ENCODE measurements at places on chromosomes 4 and X. TPM values are rescaled to one million over a fixed set of nuclear protein-coding genes. Genes with fewer than 3 reads are reported as not detected.

GRCh38 chr4:144648042-144648441 is 2.1 kb downstream of the HHIP start:
- peak; percentile 34 for DNase-seq

DNA sequence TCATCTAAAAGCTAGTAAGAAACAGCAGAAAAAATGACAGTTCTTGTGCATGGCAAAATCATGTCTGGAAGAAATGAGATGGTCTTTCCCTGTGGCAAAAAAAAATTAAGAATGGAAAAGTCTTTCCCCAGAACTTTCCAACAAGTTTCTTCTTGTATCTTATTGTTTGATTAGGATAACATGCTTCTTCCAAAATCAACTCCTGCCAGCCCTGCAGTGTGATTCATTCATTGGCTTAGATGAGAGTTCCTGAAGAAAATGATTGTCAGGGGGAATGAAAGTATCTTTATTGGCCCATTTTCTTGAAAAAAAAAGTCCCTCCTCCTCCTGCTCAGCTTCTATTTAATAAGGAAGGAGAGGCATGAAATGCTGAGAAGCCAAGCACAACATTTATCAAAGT is 407.7 kb downstream of the ARAP2 start:
- no peak for DNase-seq

- no peak for DNase-seq
Measured at GRCh38 chr4:40557736-40558135, 71.9 kb downstream of the RBM47 start.

- no peak for DNase-seq
Measured at GRCh38 chr4:122617597-122618593, 3.0 kb downstream of the IL21 start.

DNA sequence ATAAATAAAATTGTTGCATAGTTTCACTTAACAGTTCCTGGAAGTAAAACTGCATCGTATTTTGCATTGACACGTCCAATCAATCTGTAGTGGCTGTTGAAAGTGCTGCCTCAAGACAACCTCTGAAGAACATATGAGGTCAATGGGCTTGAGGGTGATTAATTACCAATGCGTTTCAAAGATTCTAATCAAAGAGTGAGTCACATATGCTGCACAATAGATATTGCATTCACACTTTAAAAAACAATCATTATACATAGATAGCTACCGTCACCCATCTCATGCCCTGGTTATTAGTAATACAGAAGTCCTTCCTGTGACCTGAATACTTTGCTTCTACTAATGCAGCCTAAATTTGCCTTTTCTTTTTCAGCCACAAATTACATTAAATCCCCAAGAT is 743.3 kb upstream of the SLIT2 start:
- no peak for DNase-seq

DNA sequence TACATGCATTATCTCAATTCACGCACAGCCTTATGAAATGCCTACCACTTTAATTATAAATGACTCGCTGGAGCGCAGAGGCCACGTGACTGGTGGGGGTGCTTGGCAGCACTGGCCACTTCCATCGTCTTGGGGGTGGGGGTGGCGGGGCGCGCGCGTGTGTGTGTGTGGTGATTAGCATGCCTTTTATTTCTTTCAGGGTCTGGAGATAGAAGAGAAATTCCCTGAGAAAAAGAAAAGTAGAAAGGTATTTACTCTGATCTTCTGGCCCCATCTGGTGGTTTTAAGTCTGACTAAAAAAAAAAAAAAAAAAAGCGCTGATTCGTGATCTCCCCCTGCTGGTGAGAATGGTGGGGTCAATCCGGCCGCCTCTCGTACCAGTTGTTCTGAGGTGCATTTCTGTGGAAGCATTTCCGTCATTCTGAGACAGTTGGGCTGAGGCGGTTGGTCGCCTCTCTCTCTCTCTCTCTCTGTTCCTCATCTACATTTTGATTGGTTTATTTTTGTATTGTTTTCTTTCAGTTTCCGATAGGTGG is at the start of gene CCNB3:
Gene CCNB3 (plus strand): TSS at position 402 of the 536 bp plus-strand sequence. CDS start 80,399 bp downstream, outside the sequence.
- DNase-seq = peak; percentile 71

DNA sequence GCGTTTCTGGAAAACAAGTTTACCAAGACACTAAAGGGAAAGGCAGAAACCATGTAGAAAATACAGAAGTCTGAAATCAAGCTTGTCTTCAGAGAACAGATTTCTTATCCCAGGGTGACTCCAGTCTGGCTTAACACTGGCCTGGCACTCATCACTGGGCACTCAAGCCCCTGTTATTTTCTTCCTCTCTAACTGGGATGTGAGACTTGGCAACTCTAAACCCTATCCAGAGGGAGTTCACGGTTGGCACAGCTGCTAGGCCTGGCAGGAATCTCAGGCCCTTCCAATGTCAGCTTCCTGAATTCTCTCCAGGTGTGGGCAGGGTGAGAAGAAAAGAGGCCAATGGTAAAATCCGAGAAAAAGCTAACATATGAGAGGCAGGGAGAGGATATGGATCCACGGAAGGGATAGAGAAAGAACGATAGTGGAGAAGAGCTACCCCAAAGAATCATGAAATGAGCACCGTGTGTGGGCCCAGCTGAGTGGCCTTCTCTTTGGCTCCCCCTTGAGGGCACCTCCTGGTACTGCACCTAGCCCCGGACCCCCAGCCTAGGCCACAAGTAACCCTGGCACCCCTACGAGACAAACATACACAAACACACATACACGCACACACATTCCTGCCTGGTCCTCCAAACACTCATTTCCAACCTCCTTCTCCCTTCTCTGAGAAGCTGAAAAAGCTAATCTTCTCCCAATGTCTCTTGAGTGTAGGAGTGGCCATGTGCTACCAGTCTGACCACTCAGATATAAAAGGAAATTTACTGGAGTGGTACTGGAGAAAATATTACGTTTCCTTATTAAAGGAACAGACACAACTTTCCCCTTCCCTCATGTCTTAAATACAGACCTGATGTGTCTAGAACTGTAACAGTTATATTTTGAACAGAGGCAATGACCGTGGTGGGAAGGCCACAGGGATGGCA is 16.6 kb upstream of the PTCHD1 start:
- DNase-seq = peak; percentile 34

DNA sequence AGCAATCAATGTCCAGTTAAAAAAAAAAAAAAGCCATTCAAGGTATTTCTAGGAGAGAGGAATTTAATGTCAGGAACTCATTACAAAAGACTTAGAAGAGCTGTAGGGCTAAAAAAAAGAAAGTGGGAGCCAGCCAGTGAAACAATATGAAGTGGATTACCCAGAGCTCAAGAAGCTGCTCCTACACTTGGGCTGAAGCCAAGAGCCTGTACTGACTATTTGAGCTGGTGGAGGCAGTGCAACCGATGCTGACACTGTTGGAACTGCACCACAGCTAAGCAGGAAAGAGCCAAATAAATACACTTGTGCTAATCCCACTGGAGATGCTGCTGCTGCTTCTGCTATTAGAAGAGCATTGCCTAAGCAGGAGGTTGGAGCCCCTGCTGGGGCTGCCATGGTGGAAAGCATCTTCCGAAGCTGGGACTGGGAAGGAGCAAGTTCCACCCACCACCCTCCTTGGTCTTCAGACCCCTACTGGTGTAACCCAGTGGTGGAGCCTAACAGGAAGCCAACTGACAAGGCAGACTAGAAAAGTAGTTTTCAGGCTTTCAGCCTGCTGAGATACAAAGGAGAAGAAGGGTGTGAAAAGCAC is 65.4 kb downstream of the CXXC4 start:
- DNase-seq = no peak

GRCh38 chrX:40671126-40671525 is 23.8 kb upstream of the CXorf38 start:
- no peak for DNase-seq

DNA sequence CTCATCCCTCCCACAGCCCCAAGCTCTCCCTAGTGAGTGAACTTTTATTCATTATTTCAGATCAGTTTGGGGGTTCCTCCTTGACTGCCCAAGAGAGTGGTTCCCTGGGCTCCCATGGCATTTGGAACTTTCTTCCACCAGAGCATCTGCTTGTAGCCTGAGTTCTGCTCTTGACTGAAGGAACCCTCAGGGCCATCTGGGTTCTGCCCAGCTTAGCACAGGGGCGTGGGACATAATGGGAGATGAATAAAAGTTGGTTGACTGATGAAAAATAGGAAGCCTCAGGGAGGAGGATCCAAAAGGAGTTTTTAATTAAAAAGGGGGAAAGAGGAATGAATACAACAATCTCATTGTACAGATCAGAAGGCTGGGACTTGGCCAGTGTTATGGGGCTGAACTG is 73.4 kb downstream of the CYTL1 start:
- no peak for DNase-seq

DNA sequence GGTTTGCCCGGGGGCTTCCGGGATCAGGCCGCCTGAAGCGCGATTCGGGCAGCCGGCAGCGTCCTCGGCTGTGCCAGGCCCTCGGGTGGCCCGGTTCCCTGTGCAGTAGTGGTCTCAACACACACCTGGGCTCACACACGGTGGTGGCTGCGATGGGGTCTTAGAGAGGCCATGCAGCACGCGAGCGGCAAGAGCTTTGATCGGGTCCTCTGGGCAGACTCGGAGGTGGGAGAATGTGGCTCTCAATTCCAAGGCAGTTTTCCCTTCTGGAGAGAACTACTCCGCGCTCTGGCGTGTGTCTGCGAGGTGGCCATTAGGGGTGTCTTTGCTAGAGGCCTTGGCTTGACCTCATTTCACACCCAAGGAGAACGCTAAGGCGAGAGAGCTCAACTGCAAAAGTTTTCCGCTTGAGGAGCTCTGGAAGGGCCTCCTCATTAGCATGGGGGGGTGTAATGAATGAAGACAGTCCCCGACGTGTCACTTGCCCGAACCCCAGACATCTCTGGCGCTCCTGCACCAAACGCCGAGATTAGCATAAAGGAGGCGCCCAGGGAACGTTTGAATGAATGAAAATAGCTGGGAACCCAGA is 771 bp upstream of the RBPJ start:
- DNase-seq = no peak

- peak; percentile 40 for DNase-seq
Measured at GRCh38 chrX:86002076-86002896, 45.1 kb downstream of the CHM start.

DNA sequence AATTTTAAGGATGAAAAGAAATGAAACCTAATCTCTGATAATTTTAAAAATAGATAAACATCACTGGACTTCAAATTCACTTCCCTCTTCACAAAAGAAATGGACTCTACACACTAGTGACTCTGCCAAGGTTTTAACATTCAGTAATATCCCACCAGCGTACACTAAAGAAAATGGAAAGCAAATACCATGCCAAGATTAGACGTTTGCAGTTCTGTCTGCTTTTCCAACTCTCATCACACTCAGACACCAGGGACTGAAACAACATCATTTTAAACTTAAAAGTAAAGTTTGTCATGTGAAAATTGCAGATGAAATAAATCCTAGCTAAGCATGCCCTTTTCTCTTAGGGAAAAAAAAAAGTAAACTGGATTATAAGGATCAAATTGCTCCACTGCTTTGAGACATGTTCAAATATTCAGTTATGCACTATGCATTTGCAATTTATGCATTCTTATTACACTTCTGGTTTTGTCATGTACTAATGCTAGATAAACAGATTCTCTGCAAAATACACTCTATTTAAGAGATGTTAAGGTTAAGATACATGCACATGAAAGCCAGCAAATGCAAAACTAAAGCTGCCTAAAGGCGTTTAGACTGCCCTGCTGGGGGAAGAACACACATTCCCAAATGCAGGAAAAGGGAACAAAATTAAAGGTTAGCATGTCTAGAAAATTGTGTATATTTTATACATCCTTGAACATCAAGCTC is 534.4 kb upstream of the EPHA5 start:
- no peak for DNase-seq

GRCh38 chr4:31657859-31658570 is 937.8 kb downstream of the PCDH7 start:
- DNase-seq = peak; percentile 59

- DNase-seq = no peak
Measured at GRCh38 chr4:142485452-142485851, 360.6 kb downstream of the INPP4B start.

DNA sequence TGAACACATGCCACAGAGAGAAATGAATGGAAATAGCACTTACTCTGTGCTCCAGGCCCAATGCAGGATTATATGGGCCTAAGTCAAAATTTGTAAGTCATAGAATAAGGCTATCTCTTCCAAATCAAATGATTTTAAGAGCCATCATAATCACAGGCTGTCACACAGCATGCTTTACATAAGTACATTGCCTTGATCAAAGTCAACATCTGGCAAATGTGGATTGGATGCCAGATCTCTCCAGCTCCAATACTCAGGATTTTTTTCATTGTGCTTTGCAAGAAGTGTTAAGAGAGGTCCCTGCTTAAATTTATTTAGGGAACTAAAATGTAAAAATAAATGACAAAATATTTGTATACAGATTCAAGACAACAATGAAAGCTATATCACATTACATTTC is 299.9 kb downstream of the PRDM5 start:
- DNase-seq = no peak

DNA sequence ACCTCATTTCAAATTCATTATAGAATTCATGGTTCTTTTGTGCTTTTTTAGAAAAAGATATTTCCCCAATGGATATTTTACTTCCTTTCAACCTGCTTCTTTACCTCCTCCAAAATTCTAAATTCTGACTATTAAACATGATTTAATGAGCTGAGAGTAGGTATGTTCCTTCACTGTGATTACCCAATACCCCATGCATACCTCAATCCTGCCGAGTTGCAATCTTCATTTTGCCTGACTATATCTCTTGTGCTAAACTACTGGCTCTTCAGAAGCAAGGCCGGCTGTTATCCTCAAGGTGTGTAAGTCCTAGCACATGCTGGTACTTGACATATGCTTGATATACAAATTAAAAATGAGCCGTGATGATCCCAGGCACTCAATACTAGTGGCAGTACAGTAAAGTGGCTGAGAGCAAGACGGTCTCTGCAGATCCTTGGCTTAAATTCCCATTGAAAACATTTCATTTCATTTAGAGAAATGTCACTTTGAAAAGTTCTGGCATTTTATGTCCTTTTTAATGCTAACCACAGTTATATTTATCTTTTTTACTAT is 320.4 kb downstream of the KCNIP4 start:
- no peak for DNase-seq

GRCh38 chr4:3637326-3638016 is 105.2 kb upstream of the LRPAP1 start:
- no peak for DNase-seq

DNA sequence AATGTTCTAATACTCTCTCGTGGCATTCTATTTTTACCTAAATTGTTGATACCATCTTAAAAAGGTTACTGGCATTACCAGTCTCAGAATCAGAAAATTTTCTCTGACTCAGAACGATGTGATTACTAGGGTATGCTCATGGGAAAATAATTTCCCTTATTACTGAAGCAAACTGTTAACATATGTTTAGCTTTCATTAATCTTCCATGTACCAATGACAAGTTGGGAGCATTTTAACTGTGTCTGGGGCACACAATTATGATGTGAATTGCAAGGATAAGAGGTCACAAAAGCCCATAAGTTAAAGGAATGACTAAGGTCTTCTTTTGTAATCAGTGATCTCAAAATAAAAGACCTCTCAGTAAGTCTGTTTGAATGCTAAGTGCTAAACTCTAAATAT is 1254.6 kb downstream of the PCDH18 start:
- DNase-seq = no peak

Gene EGFL6
- not detected for total RNA-seq

Gene BEX2
- 2.9 TPM for total RNA-seq

Gene PROM1
- total RNA-seq = not detected

Gene ANKRD17
- 42.4 TPM for total RNA-seq

Gene SHOX
- total RNA-seq = not detected

Gene GCNA
- 0.87 TPM for total RNA-seq

Gene GPR173
- 3.3 TPM for total RNA-seq

Gene DKK2
- 0.08 TPM for total RNA-seq

Gene BGN
- total RNA-seq = 0.45 TPM

Gene SSX1
- 139 TPM for total RNA-seq

Gene ADGRL3
- total RNA-seq = 0.73 TPM

Gene MTMR8
- 1.2 TPM for total RNA-seq

Gene USP9X
- total RNA-seq = 32.0 TPM

Gene VCX3A
- 0.27 TPM for total RNA-seq

Gene RAB41
- total RNA-seq = not detected

Gene KDR
- total RNA-seq = 0.17 TPM

Gene ARHGAP6
- 0.70 TPM for total RNA-seq

Data from HT1080 (cell line).